ENCODE measurements at places on chromosomes 3 and 15.

DNA sequence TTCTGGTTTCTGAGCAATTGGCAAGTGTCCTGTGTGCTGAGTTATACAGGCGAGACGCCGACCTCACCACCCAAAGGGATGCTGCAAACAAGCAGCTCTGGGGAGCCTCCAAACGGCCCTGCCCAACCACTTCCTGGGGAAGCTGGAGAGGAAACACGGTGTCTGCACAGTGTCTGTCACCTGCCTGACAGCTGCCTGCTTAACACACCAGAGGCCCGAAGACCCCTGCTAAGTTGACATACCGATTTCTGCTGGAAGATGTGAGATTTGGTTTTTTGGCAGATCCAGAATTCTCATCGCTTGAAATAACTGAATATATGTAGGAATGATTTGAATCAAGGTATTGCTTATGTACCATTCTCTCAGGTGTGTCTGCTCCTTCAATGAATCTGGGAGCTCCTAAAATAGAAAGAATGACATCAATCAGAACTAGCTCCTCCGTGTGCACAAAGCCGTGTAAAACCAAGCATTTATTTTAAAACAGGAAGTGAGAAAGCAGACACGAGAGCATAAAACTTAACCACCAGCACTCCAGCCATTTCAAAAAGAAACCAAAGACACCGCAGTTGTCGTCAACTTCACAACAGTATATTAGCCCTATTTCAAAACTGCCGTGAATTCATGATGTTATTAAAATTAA, 27.2 kb downstream of the LRRC2 start:
- no peak for DNase-seq

- no peak for DNase-seq
Observed at GRCh38 chr3:66425032-66425431, 75.8 kb downstream of the LRIG1 start.

DNA sequence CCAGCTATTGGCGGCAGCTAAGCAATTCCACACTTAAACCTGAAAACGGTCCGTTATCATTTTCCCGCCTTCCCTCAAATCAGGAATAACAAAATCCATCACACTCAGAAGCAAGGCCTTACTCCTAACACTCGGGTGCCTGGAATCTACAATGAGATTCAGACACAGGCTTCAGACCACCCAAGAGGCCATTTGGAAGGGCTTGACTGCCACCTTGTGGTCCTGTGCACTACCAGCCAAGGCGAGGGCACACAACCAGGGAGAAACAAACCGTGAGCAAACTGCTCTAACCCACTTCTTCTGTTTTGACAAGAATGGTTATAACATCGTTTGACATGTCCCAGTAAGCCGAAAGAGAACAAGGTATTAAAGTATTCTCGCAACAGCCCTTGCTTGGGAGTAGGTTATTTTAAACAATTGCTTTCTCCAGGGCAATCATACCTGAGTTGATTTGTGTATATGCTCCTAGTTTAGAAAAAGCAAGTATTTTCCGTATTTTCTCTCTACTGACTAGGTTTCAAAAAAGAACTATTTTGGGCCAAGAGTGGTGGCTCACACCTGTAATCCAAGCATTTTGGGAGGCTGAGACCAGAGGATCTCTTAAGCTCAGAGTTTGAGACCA, 40.1 kb upstream of the TAFA4 start:
- peak; percentile 54 for DNase-seq

DNA sequence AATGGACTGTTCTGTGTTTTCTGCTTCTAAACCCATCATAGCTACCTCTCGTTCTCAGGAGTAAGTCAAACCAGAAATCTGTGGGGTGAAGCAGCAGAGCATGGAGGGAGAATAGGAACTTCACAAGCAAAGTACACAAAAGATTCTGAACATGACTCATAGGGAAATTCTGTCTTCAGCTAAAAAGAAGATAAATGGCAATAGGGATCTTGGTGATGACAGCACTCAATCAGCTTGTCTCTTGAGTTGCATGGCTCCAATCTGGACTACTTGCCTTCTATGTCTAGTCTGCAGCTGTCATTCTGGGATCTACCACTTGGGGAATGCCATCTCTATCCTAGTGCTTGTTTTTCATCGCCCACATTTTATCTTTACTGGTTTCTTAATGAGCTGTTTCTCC, 13.5 kb upstream of the GRAMD1C start:
- DNase-seq = no peak

DNA sequence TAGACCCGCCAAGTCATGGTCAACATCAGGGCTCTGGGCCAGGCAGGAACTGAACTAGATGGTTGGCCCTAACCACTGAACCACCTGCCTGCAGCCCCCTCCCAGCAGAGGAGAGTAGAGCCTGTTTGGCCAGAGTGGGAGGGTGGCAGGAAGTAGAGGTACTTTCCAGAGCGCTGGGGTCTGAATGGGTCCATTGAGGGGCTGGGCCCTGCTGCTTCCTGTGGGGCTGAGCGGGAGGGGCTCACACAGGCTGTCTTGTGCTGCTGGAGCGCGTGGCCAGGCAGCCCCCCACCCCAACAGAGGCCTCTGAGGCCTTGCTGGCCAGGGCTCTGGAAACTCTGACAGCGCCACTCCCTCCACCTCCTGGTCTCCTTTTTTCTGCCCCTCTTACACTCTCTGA, 17.4 kb downstream of the CSPG4 start:
- DNase-seq = no peak

GRCh38 chr3:82080261-82080660, 318.8 kb upstream of the GBE1 start:
- DNase-seq = no peak
